ENCODE measurements at places on chromosomes 4 and X. TPM values are rescaled to one million over a fixed set of nuclear protein-coding genes. Genes with fewer than 3 reads are reported as not detected.

- H3K4me1 ChIP-seq: no peaks in the 10 kb centered on the region
- H3K36me3 ChIP-seq: no peaks in the 10 kb centered on the region
- no peak for DNase-seq
- H3K27me3 ChIP-seq: no peaks in the 10 kb centered on the region
Observed at GRCh38 chrX:143306991-143307937, 210.0 kb downstream of the SPANXN3 start.

DNA sequence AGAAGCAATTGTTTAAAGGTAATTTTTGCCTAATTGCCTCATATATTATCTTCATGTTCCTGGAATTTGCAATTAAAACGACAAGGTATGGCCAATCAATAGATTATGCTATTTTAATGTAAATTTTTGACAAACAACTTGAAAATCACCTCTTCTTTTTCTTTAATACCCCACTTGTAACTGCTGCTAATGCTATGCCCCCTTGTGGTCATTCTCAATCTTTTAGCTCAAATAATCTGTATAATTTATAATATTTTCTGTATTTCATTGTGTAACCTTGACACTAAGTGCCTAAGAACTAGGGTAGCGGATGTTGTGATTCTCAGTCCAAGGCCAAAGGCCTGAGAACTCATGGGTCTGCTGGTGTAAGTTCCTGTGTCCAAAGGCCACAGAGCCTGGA is 831.7 kb upstream of the POU3F4 start:
- no peak overlapping the region for H3K4me3 ChIP-seq
- DNase-seq: no peak
- H3K27ac ChIP-seq: no peak overlapping the region
- H3K36me3 ChIP-seq: no peaks in the 10 kb centered on the region
- no peaks in the 10 kb centered on the region for H3K4me1 ChIP-seq

GRCh38 chr4:151408630-151409469 is at the start of gene FHIP1A:
Gene FHIP1A (plus strand): TSS chr4:151409176. CDS start chr4:151566260, 157,084 bp downstream.
- peaks cover 21% of the 10 kb centered on the region for H3K4me1 ChIP-seq
- H3K36me3 ChIP-seq: no peaks in the 10 kb centered on the region
- peak; percentile 83 for DNase-seq

DNA sequence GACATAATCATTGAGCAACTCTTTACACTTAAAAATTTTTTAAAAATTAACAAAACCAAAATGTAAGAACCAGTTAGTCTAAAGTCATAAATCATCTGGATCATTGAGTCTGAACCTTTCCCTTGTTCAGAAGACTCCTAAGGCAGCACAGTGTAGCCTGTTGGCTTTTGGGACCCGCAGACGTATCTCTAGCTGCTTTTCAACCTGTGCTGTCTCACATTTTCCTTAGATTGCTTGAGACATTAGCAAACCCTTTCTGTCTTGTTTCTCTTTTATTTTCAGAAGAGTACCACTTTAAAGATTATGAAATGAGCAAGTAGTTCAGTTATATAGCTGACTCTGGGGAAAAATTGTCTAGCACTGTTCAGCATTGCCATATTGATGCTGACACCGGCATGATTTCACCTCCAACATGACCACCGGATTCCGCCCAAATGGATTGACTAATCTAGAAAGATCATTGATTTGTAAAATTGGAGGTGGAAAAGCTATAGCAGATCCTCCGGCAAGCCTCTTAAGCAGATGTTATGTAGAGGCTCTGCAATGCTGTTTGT is 8.9 kb downstream of the TCEANC start:
- H3K27ac ChIP-seq: no peak overlapping the region
- H3K4me3 ChIP-seq: no peak overlapping the region
- peaks cover 2% of the 10 kb centered on the region for H3K36me3 ChIP-seq
- DNase-seq: no peak
- H3K4me1 ChIP-seq: peaks cover 4% of the 10 kb centered on the region

DNA sequence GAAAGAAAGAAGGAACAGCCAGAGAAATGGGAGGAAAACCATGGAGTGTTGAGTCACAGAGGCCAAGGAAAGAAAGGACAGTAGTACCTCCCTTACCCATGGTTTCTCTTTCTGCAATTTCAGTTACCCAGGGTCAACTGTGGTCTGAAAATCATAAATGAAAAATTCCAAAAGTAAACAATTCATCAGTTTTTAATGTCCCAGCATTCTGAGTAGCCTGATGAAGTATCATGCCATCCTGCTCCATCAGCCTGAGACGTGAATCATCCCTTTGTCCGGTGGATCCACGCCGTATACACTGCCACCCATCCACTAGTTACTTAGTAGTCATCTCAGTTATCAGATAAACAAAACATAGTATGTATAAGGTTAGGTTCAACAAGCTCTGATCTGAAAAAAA is 114.2 kb downstream of the COMMD8 start:
- no peak overlapping the region for H3K4me3 ChIP-seq
- no peak for DNase-seq
- no peak overlapping the region for H3K27ac ChIP-seq
- peaks cover 7% of the 10 kb centered on the region for H3K27me3 ChIP-seq
- no peaks in the 10 kb centered on the region for H3K36me3 ChIP-seq
- H3K4me1 ChIP-seq: no peaks in the 10 kb centered on the region

GRCh38 chrX:79231662-79232061 is 87.2 kb downstream of the GPR174 start:
- H3K27ac ChIP-seq: peak overlapping the region; percentile 81
- H3K4me3 ChIP-seq: no peak overlapping the region
- H3K27me3 ChIP-seq: no peaks in the 10 kb centered on the region
- peaks cover 47% of the 10 kb centered on the region for H3K36me3 ChIP-seq
- no peak for DNase-seq

DNA sequence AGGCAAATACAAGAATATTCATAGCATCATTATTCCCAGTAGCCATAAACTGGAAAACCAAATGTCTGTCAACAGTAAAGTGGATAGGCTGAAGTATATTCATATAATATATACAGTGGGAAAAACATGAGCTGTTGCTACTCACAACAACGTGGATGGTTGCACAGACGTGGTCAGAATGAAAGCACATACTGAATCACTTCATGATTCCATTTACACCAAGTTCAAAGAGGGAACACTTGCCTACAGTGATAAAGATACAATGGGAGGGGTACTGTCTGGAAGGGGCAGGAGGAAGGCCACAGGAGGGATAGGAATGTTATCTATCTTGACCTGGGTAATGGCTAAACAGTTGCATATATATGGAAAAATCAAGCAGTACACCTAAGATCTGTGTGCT is 25.3 kb downstream of the APBB2 start:
- no peak overlapping the region for H3K27ac ChIP-seq
- no peaks in the 10 kb centered on the region for H3K36me3 ChIP-seq
- peaks cover 11% of the 10 kb centered on the region for H3K27me3 ChIP-seq
- H3K4me1 ChIP-seq: no peaks in the 10 kb centered on the region
- H3K4me3 ChIP-seq: no peak overlapping the region

DNA sequence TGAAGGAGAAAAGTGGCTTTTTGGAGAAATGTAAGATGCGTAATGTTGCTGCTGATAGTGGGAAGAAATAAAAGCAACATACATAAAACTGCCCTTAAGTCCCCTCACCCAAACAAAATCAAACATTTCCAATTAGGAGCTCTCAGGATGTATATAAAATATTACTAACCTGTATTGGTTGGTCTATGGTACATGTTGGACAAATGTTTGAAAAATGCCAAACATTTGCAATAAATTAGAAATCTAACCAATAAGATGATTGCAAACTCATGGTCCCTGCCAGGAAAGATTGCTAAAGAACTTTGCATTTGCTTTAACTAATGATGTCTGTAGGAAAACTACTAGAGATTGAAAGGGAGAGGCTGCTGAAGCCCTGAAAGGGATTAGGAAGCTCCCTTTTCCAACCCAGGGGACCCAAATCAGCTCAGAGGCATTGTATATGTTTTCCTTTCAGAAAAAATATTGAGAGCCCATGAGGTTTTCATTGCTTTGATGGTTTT is 1.8 kb downstream of the SFRP2 start:
- H3K27ac ChIP-seq: no peak overlapping the region
- H3K27me3 ChIP-seq: peaks cover 81% of the 10 kb centered on the region
- H3K4me3 ChIP-seq: no peak overlapping the region
- no peak for DNase-seq
- H3K36me3 ChIP-seq: no peaks in the 10 kb centered on the region
- H3K4me1 ChIP-seq: peaks cover 28% of the 10 kb centered on the region

- DNase-seq: no peak
- H3K4me1 ChIP-seq: peaks cover 31% of the 10 kb centered on the region
- no peaks in the 10 kb centered on the region for H3K27me3 ChIP-seq
- H3K27ac ChIP-seq: peak overlapping the region; percentile 70
Observed at GRCh38 chrX:107827030-107827831, 1.6 kb downstream of the MID2 start.

GRCh38 chrX:16978193-16978984 is 31.9 kb downstream of the REPS2 start:
- H3K27me3 ChIP-seq: no peaks in the 10 kb centered on the region
- no peak overlapping the region for H3K27ac ChIP-seq

DNA sequence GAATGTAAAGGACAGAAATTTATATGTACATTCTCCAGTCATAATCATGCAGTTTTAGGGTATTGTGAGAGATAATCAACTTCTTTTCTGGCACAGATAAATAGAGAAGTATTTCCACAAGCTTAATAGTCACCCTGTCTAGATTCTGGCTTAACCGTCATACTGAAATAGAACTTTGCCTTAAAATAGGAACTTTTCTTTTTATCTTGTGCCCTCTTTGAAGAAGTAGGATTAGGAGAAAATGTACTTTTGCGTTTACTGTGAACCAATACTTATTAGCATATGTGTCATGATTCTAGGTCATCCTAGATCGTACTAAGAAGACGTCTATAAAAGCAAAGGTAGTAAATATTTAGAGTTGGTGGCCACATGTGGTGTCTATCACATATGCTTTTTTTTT is 95.4 kb downstream of the NFKB1 start:
- DNase-seq: no peak
- H3K4me1 ChIP-seq: peaks cover 87% of the 10 kb centered on the region
- H3K36me3 ChIP-seq: peaks cover 84% of the 10 kb centered on the region
- no peaks in the 10 kb centered on the region for H3K27me3 ChIP-seq
- no peak overlapping the region for H3K4me3 ChIP-seq

Gene SHOX
- not detected for total RNA-seq

Gene MGARP
- 0.38 TPM for total RNA-seq

Data from activated naive CD8-positive, alpha-beta T cell treated with anti-CD3 and anti-CD28 coated beads for 36 hours (primary cell).